ENCODE measurements at places on chromosomes 3 and 15.

- DNase-seq: no peak
These were observed 144.5 kb downstream of the FBLN2 start for GRCh38 chr3:13693441-13693840.

DNA sequence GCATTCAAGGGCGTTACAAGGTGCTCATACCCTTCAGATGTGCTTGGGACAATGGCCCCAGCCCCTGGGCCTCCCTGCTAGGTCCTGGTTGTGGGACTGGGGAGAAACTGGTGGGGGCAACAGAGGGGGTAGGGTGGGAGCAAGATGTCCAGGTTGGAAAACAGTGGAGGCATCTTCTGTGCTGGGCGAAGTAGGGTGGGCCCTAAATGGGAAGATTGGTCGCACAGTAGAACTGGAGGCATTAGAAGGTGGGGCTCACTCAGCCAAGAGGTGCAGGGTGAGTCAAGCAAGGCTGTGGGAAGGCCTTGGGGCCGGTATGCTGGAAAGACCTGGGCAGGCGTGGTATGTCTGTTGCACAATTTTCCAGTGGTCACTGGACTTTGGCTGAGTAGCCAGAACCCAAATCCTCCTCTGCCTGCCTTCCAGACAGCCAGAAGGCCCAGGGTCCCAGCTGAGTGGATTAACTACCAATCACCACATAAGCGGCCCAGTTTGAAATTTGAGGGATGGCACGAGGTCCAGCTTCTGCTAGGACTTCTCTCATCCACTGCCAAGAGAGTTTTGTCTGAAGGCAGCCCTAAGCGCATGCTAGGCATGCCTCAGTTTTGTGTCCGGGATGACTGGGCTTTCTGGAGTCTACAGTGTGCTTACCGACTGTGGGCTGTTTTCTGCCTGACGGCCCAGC lies 74.5 kb downstream of the LSM3 start:
- DNase-seq: no peak

GRCh38 chr3:122782804-122783203 lies 10.8 kb downstream of the HSPBAP1 start:
- no peak for DNase-seq

- DNase-seq: peak; percentile 52
These were observed 513 bp downstream of the CLASP2 start for GRCh38 chr3:33717616-33717865.

GRCh38 chr3:94083261-94083660 lies 20.4 kb downstream of the NSUN3 start:
- DNase-seq: no peak

DNA sequence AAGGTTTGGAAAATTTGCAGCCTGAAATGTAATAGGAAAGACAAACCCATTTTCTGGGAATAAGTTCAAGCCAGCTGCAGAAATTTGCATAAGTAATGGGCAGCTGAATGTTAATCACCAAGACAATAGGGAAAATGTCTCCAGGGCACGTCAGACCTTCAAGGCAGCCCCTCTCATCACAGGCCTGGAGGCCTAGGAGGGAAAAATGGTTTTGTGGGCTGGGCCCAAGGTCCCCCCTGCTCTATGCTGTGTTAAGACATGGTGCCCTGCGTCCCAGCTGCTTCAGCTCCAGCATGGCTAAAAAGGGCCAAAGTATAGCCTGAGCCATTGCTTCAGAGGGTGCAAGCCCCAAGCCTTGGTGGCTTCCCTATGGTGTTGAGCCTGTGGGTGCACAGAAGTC lies 164.7 kb upstream of the TSPAN3 start:
- DNase-seq: no peak

DNA sequence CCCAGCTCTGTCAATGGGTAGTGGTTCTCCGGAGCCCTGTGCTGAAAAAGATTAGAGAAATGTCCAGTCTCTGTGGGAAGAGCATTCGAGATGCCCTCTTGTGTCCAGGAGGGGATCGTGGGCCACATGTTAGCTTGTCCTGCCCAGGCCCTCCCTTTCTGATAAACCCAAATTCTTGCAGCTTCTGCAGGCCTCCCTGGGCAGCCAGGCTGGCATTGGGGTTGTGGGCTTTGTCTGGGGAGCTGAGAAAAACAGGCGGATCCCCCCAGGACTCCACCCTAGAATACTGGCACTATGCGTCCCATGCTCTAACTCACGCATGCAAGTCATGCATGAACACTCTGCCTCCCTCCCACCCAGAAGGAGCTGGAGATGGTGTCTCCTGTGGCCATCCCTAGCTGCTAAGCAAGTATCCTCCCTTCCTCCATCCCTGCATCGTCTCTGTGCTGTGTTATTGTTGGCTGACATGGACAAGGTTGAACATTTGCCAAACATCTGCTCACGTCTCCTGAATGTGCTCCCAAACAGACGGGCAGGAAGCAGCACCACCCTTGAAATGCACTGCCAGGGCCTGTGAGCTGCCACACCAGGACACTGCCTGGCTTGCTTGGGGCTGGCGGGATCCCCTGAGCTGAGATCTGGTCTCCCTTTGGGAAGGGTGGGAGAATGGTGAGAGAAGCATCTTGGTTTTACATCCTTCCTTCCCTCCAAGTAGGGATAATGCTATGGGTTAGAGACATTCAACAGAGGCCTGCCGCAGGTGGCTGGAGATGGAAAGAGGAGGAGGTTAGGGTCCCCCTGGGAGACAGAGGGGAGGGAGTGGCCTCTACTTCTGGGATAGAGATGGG lies 26.5 kb downstream of the CFAP161 start:
- DNase-seq: peak; percentile 70

DNA sequence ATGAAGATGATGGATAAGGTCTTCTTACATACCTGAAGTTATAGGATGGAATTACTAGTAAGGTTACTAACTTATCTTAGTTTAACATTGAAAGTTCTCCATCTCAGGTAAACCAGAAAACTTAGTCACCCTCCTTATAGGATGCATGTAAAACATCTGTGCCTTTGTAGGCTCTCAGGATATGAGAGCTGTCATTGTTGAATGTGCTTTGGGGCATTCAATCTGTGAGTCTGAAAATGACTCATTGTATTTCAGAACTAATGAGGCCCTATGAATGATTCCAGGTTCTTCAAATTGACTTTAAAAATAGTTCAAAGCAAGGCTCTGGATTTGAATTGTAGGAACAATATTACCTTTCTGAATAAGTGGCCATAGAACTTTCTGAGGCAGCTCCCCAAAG lies 237.7 kb upstream of the AZI2 start:
- no peak for DNase-seq

GRCh38 chr15:81199031-81199779 lies 2.5 kb downstream of the IL16 start:
- DNase-seq: no peak

DNA sequence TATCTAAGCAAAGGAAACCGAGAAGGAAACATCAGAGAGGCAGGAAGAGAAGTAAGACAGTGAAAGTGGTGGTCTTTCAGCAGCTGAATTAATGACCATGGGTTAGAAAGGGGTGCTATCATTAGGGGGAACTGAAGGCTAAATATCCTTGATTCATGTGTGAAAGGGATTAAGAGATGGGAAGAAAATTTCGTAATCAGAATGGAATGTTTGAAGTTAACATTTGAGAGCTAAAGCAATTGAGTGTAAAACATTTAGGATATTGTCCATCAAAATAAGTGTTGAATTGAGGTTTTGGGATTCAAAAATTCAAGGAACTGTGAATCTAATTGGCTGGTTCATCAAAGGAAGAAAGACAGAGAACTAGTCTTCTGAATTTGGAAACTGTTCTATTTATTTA lies 4.1 kb upstream of the ECT2 start:
- no peak for DNase-seq

DNA sequence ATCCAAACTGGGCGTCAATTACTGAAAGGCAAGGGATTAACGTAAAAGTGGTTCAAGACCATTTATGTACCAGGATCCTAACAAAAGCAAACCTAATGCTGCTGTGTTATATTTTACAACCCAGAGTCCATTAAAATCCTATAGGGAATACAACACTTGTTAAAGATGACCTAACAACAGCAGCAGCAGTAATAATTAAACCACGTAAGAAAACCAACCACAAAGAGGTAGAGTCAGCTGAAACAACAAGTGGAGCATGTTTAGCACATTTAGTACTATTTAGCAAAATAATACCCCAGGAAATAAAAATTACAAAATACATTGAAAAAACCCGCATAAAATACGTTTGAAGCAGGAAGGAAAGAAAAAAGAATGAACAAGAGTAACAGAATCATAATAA lies 82.1 kb upstream of the AGBL1 start:
- no peak for DNase-seq

GRCh38 chr15:70196372-70197316 lies 98.9 kb upstream of the TLE3 start:
- DNase-seq: peak; percentile 74

DNA sequence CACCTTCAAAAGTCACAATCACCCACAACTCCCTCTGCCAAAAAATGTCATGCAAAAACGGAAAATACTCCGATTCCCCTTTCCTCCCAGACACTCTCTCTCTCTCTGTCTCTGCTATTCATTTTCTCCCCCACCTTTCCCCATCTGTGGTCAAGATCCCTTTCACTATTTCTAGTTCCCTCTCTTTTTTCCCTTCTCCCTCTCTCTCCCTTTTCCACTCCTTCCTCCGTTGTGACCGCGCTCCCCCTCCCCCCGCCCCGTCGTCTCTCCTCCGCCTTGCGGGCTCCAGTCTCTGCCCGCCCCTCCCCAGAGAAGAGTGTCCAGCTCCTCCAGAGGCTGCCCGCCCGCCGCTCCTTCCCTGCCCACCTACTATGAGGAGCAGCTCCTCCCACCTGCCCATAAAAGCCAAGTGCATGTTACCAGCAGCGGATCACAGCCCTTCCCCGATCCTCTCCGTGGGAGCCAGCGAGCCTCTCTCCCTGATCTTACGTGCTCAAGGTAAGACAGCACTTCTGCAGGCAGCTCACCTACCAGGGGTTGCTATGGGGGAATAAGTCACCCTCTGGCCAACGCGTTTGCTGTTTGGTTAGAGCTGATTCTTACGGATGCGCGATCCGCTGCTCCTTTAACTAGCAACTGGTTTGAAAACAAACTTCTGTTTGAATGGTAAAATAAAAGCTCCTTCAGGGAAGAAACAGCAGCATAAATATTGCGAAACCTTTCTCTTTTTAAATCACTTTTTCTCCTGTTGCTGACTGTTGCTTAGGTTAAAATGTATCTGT lies at the start of gene COL8A1:
Gene COL8A1, plus strand, starts transcription at position 428 of the 782 bp plus-strand sequence. CDS start 152,089 bp downstream, outside the sequence.
- DNase-seq: no peak

- DNase-seq: no peak
These were observed 204.4 kb upstream of the THBS1 start for GRCh38 chr15:39376371-39376909.

DNA sequence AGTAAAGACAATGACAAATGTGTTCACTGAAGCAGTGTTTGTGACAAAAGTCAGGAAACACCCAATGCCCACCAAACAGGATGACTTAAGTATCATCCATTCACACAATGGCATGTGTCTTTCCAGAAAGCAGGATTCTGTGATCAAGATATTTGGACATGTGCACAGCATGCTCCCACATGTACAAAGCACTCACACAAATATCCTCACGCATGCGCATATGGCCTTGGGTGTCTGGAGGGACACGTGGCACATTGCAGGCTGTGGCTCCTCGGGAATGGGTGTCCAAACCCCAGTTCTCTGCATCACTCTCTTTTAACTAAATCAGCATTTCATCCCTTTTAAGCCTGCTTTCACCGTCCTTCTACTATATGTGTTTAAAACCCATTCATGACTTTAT lies 130.5 kb downstream of the KLF13 start:
- no peak for DNase-seq

DNA sequence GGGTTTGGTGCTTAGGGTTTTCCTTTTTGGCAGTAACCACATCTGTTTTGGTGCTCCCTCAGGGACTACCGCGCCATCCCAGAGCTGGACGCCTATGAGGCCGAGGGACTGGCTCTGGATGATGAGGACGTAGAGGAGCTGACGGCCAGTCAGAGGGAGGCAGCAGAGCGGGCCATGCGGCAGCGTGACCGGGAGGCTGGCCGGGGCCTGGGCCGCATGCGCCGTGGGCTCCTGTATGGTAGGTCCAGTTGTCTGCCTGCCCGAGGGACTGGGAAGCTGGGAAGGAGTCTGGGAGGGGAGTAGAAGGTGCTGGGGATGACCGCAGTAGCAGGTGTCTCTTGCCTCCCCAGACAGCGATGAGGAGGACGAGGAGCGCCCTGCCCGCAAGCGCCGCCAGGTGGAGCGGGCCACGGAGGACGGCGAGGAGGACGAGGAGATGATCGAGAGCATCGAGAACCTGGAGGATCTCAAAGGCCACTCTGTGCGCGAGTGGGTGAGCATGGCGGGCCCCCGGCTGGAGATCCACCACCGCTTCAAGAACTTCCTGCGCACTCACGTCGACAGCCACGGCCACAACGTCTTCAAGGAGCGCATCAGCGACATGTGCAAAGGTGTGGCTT lies 6.4 kb downstream of the MCM2 start:
- DNase-seq: no peak

- DNase-seq: no peak
These were observed 745.3 kb downstream of the TUSC7 start for GRCh38 chr3:117454908-117455307.

GRCh38 chr15:57792724-57793449 lies 86.4 kb downstream of the POLR2M start:
- DNase-seq: no peak

DNA sequence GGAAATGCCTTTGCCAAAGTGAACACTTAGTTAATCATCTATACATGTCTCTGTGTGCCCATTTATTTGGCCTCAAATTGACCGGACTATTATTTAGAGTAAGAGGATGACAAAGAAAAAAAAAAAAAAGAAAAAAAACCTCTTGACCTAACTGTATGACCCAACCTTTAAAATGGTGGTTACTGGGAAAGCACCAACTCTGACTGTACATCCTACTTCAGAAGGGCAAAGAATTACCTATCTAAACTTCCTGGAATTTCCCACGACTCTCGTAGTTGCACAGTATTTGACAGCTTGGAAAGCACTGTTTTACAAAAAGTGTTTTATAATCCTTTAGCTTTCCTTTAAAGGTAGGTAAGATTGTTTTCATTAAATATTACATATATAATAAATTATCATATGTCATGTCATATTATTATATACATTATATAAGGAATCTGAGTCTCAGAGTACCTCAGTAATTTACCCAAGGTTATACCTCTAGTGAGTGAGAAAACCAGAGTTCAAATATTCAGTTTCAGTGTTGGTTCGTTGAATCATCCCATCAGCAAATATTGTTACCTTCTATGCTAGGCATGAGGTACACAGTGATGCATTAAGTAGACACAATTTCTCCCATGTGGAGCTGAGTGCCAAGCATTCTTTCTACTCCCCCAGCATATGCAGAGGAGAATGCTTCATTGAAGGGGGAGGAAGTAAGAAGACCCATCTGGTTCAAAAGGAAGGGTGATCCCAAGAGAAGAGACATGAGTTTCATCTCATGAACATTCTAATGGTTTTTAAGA lies 5.0 kb downstream of the BCL2A1 start:
- no peak for DNase-seq

DNA sequence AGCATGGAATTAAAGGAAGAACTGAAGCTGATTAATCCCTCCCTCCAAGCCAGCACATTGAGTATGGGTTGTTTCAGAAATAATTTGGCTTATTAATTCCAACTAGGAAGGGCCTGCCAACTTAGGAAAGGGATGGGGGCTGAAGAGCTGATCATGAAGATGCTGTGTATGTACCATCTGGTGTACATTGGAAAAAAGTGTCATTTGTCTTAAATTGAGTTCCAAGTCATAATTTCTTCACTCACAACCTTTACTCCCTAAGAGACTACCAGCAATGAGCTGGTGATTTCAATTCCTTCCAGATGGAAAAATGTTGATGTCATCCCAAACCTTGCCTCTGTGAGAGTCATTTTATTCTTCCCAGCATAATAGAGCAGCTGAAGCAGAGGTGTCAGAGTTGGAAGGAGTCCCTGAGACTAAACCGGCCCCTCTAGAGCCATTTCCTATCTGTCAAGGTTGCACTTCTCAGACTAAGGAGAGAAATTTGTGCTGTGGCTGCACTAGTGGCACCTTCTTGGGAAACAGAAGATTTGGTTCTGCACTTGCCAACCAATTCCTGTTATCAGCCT lies 79.4 kb downstream of the GTPBP8 start:
- no peak for DNase-seq

GRCh38 chr3:144652573-144652972 lies 681.0 kb downstream of the DIPK2A start:
- DNase-seq: no peak
